ENCODE measurements at places on chromosomes 7 and 10.

- no peak for DNase-seq
These were observed 182.1 kb downstream of the AUTS2 start for GRCh38 chr7:69780379-69780778.

- no peak for DNase-seq
These were observed 26.6 kb downstream of the PHTF2 start for GRCh38 chr7:77825131-77825530.

- no peak for DNase-seq
These were observed at the start of gene PRSS1 for GRCh38 chr7:142749218-142749993. Gene PRSS1, plus strand, starts transcription at chr7:142749472. Its CDS starts 13 bp downstream, at chr7:142749485.

- DNase-seq: no peak
These were observed 34.9 kb downstream of the IL15RA start for GRCh38 chr10:5942474-5942873.

- no peak for DNase-seq
These were observed 1.6 kb downstream of the SEPHS1 start for GRCh38 chr10:13346283-13347042.

- no peak for DNase-seq
These were observed 2.0 kb downstream of the SEMA3D start for GRCh38 chr7:85184599-85185423.

- DNase-seq: no peak
These were observed 125.7 kb downstream of the BICC1 start for GRCh38 chr10:58638388-58638787.

- DNase-seq: peak; percentile 14
These were observed 57.5 kb downstream of the UNCX start for GRCh38 chr7:1290026-1290678.

GRCh38 chr10:24858288-24859270 lies 93.8 kb downstream of the PRTFDC1 start:
- DNase-seq: no peak

DNA sequence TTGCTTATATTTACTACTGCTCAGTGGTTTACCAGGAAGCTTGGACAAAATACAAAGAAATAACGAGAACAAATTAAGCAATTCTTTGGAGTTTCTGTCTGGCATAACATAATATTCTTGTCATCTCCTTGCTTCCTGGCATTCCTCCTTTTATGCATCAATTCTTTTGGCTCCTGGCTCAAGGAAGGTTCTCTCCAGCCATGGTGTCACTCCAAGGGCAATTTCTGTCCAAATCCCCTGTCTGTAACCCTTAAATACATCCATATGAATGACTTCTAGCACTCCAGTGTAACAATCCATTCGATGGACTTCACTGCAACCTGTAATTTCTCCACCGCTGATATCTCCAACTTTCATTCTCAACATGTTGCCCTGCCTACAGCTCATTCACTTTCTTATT lies 617.7 kb upstream of the ANKRD30A start:
- no peak for DNase-seq

DNA sequence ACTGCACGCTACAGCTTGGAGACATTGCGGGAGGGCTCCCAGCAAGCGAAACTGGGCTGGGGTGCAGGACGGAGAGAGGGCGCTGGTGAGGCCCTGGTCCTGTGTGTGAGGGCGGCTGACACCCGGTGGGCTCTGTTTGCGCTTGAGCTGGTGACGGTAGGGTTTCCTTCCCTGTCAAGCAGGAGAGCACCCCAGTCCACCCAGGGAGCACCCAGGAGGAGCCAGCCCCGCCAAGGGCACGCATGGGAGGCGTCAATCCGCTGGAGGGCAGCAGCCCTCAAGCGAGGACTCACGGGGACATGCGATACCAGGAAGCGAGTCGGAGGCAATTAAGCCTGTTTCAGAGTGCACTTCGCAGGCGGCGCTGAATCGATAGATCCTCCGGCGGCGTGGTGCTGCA lies 109.4 kb downstream of the MAD1L1 start:
- no peak for DNase-seq

GRCh38 chr7:117152213-117153007 lies 170.4 kb downstream of the WNT2 start:
- DNase-seq: no peak

- DNase-seq: no peak
These were observed 14.5 kb upstream of the FAM204A start for GRCh38 chr10:118356628-118357027.

DNA sequence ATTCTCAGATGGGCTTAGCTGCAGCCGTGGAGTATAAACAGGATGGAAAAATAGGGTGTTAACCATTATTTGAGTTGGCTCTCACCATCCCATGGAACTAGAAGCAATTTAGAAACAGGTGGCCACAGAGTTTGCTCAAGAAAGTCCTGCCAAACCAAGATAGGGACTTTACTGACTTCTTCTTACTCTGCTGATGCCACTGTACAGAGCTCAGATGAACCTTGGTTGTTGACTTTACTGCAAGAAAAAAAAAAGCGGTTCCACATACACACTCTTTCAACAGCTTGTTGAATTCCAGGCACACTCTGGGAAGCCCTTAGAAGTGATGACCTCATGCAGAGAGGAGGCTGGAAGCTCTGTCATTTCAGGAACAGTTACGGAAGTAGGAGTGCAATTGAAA lies 753.4 kb downstream of the NRG3 start:
- DNase-seq: no peak

DNA sequence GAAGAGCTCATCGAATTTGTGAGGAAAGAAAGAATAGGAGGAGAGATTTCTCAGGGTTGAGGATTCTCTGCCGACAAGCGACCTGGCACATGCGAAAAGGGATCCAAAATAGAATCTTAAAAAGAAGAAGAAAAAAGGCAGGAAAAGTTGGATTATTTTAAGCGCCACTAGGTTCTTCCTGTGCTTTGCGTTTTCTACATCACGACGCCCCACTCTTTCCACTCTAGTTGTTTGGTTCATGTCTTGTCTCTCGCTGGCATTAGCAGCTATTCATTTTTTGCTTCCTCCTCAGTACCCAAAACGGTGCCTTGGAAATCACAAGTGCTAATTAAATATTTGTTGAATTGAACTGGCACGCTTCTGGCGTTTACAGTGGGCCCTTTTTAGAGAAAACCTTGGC lies 674 bp upstream of the FRA10AC1 start:
- DNase-seq: no peak

DNA sequence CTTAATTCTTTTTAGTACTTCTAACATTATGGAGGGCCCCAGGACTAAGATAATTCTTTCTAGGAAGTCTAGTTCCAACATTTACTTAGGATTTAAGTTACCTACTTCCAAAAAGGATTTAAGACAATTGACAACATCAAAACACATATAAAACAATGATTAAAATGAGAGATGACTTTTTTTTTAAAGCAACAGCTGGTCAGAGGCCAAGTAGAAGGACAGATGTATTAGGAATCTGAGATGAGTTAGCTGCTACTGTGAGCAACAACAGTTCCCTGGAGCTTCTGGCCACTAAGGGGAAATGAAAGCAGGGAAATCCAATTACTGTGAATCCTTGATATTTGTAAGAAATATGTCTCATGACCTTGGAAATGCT lies 222.3 kb downstream of the PHTF2 start:
- no peak for DNase-seq

GRCh38 chr7:130639388-130639787 lies 29.2 kb downstream of the COPG2 start:
- DNase-seq: no peak

- no peak for DNase-seq
These were observed 74.8 kb downstream of the LMBR1 start for GRCh38 chr7:156818133-156818532.

- no peak for DNase-seq
These were observed 1.5 kb upstream of the TSPAN12 start for GRCh38 chr7:120859459-120859858.

DNA sequence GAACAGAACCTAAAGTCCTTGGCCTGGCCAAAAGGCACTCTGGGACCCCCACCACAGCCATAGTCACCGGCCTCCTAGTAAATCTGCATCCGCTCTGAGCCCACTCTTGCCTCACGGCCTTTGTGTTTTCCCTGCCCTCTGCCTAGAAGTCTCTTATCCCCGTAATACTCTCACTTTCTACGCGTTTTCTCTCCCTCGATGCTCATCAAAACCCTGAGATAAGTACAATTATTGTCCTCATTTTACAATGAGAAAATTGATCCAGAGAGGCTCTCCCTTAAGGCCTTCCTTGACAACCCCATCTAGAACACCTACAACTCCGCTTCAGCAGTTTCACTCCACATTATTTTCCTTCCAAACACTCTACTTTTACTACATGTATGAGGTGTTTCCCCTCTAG lies 1.5 kb upstream of the SFXN4 start:
- no peak for DNase-seq

DNA sequence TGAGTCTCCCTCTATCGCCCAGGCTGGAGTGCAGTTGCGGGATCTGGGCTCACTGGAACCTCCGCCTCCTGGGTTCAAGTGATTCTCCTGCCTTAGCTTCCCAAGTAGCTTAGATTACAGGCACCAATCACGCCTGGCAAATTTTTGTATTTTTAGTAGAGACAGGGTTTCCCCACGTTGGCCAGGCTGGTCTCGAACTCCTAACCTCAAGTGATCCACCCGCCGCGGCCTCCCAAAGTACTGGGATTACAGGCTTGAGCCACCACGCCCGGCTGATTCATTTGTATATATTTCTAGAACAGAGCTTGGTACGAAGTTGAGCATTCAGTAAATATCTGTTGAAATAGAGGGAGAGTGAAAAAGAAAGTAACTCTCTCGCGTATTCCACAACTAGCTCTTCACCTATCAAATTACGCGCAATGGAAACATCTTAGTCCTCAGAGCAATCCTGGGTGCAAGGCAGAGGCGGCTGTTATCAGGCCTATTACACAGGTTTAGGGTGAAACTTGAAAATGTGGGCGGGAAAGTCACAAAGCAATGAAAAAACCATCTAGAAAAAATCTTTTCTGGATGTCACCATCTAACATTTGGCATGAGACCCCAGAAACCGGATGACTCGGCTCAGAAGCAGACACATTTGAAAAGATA lies 707 bp upstream of the GHITM start:
- peak; percentile 47 for DNase-seq

- DNase-seq: no peak
These were observed 73.8 kb upstream of the EFCAB10 start for GRCh38 chr7:105655067-105655466.

GRCh38 chr10:100713049-100713858 lies 32.1 kb upstream of the PAX2 start:
- no peak for DNase-seq

DNA sequence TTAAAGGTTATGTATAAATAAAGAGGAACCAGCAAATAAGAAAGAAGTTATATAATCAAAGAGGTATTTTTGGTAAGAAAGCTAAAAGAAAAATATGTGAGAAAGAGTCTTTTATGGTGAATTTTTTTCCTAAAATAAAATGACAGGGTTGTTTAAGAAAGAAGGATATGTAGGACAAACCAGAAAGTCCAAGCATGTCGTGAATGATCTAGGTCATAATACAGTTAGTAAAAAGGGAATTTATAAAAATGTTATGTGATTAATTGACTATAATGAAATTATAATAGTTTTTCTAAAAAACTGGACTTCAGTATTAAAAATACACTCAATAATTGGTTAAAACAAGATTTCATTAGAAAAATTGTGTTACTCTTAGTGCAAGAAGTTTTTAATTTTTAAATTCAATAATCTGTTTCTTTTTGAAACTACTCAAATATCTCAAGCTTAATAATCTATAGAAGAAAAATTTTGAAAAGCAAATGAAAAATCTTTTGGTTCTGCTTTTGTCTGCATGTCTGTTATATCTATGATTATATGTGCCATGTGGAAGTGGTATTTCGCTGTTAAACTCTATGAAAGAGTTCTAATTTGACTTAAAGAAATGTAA lies 23.3 kb downstream of the AVL9 start:
- no peak for DNase-seq

GRCh38 chr10:58143944-58144343 lies 123.8 kb downstream of the IPMK start:
- no peak for DNase-seq

GRCh38 chr7:117402109-117402508 lies 25.2 kb downstream of the ASZ1 start:
- no peak for DNase-seq

DNA sequence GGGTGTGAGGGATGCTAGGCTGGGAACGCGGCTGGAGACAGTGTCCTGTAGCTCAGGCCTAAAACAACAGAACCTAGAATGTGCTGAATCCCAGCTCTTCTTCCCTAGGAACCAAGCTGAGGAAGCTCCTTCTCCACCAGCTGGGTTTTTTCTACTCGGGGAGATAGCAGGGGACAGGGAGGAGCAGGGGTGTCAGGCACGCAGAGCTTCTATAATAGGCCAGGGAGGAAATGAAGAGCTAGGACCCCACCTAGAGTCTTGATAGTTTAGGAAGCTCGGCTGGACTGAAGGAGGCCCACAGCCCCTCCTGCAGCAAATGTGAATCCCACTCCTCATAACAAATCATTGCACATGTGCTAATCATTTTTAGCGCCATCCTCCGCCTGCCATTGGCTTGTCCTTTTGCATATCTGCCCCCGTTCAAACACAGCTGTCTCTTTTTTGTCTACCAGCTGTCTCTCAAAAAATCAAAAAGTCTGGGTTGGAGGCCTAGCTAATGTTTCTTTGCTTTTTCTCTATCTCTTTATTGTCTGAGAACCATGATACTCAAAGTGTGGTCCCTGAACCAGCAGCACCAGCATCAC lies 24.1 kb upstream of the FAM180A start:
- DNase-seq: no peak

- DNase-seq: no peak
These were observed 63.0 kb downstream of the TAX1BP1 start for GRCh38 chr7:27802999-27803398.

DNA sequence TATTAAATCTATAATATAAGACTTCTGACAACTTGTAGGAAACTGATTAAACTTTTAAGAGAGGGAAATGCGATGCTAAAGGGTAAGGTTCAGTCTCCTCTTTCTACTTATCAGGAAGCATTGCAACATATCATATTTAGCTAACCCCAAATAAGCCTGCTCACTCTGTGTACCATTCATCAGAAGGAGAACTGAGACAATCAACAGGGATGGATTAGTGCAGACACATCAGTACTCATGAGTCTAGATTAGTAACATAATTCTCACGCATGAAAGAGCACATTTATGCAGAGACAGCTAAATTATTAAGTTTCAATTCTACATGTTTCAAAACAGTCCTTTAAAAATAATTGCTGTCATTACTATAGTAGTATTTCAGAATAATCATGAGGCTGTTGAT lies 354.2 kb upstream of the ZWINT start:
- DNase-seq: no peak

DNA sequence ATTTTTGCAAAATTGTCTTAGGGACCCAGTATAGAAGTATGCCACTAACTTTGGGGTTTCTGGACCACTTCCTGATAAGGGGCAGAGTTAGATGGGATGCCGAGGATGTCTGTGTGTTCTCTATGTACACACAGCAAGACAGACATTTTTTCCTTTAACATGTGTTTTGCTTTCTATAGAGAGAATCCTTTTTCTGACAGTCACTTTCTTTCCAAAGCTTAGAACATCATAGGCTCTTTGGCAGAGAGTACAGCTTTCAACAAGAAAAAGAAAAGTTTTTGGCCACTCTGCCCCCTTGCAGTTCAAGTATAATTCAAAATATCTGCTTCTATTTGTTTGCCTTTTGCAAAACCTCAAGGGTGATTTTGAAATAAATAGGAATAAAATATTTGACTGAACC lies 44.1 kb downstream of the PAPSS2 start:
- no peak for DNase-seq
